Urothelium cell line (cell line): ENCODE measurements at places on chromosomes 5 and 9.

DNA sequence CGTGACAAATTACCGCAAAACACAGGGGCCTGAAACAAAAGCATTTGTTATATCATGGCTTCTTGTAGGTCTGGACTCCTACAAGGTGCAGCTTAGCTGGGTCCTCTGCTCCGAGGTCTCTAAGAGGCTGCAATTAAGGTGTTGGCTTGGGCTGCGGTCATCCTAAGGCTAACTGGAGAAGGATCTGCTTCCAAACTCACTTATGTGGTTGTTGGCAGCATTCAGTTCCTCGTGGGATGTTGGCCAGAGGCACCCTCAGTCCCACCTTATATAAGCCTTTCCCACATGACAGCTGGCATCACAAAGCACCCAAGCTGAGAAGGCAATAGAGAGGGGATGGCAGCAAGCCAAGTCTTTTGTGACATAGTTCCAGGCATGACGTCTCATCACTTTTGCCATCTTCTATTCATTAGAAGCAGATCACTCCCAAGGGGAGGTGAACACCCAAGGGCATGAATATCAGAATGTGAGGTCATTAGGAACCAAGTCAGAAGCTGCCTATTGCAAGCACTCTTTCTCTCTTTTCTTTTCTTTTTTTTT is 47.9 kb upstream of the ZBTB43 start:
- DNase-seq, result no peak

DNA sequence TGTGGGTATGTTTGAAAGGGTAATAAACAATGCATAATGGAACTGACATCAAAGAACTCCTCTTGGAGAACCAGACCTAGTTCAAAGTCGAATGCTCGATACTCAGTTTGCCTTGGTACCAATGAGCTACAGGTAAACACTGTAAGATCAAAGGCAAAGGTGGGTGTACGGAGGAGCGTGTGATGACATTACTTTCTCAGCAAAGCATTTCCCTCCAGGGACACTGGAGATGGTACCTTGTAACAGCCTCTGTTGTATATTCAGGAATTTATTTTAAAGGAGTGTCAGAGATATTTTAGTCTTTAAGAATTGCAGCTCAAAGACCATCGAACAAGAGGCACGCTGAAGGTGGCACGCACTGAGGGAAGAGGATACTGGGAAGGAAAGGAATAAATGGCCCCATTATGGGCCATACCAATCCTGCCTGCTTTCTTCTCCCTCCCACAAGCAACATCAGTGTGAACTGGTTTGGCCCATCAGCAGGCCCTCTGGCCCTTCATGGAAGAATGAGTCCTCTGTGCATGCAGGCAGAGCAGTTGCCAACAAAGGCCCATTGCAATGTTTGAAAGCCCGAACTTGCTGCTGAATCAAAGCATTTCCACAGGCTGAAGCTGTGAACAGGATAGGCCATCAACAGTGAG is 410.2 kb downstream of the ACTL7B start:
- DNase-seq, result no peak

DNA sequence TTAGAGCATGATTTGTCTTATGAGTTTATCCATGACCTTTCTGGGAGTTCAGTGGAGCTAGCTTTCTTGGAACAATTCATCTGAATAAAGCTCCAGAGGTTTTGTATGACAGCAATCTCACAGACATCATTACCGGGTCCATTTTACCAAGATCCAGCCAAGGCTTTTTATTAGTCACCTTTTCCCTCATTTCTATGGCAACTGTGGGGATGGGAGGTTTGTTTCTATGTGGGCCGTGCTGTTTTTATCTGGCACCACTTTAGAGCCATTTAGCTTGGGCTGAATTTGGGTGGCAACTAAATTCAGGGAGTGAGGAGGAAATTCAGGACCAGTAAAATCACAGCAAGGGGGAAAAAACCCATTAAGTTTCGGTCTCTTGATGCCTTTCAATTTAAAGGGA is 245.7 kb downstream of the NSG2 start:
- no peak for DNase-seq

GRCh38 chr9:126849591-126850225 is 10.7 kb upstream of the ZBTB34 start:
- DNase-seq, result no peak

DNA sequence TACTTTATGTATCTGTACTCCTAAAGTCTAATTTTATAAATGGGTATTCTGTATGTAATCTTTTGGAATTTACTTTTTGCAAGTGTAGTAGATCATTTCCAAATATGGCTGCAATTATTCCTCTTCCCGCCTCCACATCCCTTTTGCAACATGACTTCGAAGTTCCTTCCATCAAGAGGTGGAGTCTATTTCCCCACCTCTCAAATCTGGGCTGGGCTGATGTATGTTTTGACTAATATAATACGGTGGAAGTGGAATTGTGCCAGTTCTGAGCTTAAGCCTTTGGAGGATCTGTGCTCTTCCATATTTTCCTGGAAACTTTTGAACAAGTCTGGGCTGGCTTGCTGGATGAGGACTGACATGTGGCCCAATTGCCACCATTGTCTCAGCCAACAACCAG is 155.9 kb downstream of the FGF18 start:
- no peak for DNase-seq

GRCh38 chr9:136624184-136624951 is 38.3 kb upstream of the EGFL7 start:
- DNase-seq, result no peak

- no peak for DNase-seq
Observed at GRCh38 chr5:111502956-111503355, 9.4 kb downstream of the STARD4 start.

DNA sequence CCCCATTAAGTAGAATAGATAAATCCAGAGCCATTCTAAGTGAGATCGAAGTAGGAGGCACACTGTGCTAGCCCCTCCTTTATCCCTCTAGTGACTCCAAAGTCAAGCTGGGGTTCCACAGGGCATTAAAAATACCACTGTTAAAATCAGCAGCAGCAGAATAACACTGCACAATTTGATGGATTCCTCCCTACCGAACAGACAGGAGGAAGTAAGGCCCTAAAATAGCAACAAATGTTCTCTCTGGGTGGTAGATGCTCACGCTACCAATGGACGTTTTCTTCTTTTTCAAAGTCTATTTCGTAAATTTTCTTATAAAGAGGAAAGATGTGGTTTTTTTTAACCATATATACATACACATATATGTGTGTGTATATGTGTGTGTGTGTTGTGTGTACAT is 54.4 kb downstream of the FBXW11 start:
- DNase-seq, result no peak
